ENCODE measurements at places on chromosomes 2 and 18.

GRCh38 chr2:40281021-40281940 lies 170.6 kb downstream of the SLC8A1 start:
- no peak for DNase-seq

DNA sequence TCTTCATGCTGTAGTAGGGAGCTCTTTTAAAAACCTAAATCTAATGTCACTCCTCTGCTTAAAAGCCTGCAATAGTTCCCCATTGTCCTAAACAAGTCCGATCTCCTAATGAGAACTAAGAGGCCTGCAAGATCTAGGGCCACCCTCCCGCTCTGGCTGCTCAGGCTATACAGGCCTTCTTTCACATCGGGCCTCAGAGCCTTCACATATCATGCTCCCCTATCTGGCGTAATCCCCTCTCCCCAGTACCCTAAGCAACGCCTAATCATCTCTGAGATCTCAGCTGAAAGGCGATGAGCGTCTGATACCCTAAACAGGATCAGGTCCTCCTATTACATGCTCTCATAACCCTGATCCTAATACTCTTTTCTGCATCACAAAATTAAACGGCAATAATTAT lies 1.9 kb downstream of the MAP4K3 start:
- no peak for DNase-seq

GRCh38 chr2:68052717-68053422 lies 9.9 kb downstream of the C1D start:
- DNase-seq: no peak

- DNase-seq: no peak
Observed at GRCh38 chr2:31529256-31529655, 51.5 kb downstream of the SRD5A2 start.

GRCh38 chr2:78061732-78062131 lies 539.6 kb upstream of the LRRTM4 start:
- no peak for DNase-seq

GRCh38 chr18:12595571-12596255 lies 62.2 kb downstream of the SPIRE1 start:
- no peak for DNase-seq

GRCh38 chr2:189613650-189614420 lies 33.2 kb upstream of the SLC40A1 start:
- DNase-seq: no peak

DNA sequence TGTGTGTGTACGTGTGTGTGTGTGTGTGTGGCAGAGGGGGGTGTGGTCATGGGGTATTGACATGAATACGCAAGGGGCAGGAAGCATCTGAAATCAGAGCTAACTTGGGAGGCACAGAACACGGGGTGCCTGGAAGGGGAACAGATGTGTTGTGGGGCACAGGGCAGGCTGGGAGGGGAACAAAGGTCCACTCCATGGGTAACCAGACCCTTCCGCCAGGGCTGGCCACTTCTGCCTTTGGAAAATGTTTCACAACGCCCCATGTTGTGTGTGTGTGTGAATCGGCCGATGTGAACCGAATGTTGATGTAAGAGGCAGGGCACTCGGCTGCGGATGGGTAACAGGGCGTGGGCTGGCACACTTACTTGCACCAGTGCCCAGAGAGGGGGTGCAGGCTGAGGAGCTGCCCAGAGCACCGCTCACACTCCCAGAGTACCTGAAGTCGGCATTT lies at the start of gene SLC11A1:
SLC11A1 (plus strand) TSS at position 358 of the 451 bp plus-strand sequence. CDS start 96 bp downstream, outside the sequence.
- DNase-seq: no peak
